ENCODE measurements at places on chromosomes 11 and 22.

GRCh38 chr11:57917632-57918031, 106.0 kb upstream of the OR9Q1 start:
- DNase-seq, result no peak

DNA sequence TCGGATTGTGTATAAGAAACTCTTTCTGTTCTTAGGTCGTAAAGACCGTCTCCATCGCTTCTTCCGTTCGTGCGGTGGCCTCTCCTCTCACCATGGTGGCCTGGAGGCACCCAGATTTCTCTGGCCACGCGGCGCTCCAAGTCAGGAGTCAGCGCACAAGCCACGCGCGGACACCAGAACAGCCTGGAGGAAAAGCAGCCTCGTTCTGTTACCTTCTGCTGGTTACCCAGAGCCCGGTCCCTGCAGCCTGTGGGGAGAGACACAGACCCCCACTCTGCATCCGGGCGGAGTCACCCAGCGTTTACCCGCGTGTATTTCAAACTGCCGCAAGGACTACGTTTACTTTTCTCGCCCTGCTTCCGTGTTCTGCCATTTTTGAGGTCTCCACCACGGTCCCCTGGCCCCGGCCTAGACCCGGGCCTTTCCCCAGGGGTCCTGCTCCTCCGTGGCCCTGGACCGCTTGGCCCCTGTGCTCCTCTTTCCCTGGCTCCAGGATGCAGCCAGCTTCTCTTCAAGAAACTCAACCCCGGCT, 776.1 kb downstream of the BRD1 start:
- DNase-seq, result no peak

GRCh38 chr11:73398132-73398526, 21.9 kb downstream of the RELT start:
- DNase-seq, result no peak

GRCh38 chr11:86061483-86062205, 7.2 kb downstream of the PICALM start:
- no peak for DNase-seq

DNA sequence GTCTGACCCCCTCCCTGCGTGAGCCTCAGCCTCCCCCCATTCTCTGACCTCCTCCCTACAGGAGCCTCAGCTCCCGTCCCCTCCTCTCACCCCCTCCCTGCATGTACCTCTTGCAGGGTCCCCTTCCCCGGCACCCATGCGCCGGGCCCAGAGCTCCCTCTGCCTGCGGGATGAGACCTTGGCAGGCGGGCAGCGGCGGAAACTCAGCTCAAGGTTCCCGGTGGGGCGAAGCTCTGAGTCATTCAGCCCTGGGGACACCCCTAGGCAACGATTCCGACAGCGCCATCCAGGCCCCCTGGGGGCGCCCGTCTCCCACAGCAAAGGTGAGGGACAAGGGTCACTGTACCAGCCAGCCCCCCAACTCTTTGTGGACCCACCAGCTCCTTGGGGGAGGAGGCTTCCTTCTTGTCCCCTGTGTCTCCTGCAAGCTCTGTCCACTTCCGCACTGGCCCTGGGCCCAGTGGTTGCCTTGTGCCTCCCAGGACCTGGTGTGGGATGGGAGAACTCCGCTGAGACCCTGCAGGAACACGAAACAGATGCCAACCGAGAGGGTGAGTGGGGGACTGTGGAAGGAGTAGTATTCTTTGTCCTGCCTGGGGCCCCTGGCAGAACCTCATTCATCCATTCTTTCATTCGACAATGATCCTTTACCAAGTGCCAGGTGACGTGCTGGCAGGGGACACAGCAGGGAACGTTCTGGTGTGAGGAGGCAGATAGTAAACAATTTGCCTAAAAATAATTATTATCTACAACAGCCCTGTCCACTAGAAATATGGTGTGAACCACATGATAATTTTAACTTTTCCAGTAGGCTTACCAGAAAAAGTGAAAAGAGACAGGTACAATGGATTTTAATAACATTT, 3.7 kb upstream of the RPS6KA4 start:
- DNase-seq, result no peak

- peak; percentile 52 for DNase-seq
These were observed 219.6 kb downstream of the C11orf87 start for GRCh38 chr11:109641549-109641948.

DNA sequence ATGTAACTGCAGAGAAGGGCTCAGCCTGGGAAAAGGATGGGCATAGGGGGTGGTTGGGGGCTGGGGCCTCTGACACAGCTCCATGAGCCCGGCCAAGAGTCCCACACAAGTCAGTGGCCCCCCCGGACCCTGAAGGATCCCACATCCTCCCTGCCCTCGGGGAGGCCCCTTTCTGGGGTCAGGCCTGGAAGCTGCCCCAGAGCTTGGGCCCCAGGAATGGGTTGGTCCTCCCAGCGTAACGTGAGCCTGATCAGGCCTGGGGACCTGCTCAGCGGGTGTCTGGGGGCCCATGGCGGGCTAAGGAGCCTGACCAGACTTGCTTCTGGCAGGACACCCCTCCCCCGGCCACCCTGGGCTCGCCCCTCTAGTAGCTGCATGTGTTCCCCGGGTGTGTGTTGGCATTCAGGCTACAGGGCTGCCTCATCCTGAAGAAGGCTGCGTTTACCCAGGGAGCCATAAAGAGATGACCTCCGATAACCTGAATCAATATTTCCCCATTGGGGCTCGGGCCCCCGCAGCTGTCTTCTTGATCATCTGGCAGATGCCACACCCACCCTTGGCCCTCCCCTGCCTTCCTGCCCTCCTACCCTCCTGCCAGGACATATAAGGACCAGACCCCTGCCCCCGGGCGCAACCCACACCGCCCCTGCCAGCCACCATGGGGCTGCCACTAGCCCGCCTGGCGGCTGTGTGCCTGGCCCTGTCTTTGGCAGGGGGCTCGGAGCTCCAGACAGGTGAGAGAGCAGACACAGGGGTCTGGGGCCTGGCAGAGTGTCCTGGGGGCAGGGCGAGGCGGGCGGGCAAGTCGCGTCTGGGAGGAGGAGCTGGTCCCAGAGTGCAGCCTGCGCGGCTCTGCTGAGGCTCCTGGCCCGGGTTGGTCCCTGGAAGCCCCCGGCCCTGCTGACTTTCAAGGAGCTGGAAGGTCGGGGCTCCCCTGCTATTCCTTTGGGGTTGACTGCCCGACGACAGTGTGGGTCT, at the start of gene MUC2:
Gene MUC2, plus strand, starts transcription at position 631 of the 978 bp plus-strand sequence.
- DNase-seq, result peak; percentile 41

GRCh38 chr11:17511571-17511970, 32.6 kb downstream of the USH1C start:
- no peak for DNase-seq

DNA sequence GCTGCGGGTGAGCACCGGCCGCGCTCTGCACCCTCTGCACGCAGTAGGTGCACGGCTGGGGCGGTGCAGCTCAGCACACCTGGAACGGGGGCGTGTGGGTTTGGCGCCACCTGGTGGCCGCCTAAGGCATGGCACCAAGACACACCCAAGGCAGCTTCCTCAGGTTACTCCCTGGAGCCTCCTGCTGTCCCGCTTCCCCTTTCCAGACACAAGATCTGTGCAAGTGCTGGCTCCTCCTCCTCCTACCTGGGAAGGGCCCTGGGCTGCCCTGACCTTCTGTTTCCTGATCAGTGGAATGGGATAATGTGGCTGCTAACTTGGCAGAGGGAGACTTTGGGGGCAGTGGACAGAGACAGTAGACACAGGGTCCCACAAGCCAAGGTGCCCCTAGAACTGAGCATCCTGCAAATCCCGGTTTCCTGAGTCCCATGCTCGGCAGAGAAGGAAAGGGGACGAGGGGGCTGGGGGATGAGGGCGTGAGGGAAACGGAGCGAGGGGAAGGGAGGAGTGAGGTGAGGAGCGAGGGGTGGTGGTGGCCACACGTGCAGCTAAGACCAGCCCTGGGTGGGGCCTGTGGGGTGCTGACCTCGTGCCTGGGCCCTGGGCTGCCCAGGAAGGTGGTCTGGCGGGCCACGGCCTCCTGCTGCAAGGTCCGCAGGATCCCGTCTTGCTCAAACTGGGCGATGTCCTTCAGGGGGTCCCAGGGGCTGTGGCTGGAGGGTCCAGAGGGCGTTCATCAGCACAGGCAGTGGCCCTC, 34.8 kb upstream of the CARS1 start:
- DNase-seq, result peak; percentile 74

GRCh38 chr11:107648242-107648641, 57.3 kb downstream of the ELMOD1 start:
- DNase-seq, result no peak

- DNase-seq, result no peak
These were observed 17.6 kb downstream of the BLID start for GRCh38 chr11:122098261-122098980.

- DNase-seq, result no peak
These were observed 4.9 kb downstream of the NLRX1 start for GRCh38 chr11:119173453-119173852.

DNA sequence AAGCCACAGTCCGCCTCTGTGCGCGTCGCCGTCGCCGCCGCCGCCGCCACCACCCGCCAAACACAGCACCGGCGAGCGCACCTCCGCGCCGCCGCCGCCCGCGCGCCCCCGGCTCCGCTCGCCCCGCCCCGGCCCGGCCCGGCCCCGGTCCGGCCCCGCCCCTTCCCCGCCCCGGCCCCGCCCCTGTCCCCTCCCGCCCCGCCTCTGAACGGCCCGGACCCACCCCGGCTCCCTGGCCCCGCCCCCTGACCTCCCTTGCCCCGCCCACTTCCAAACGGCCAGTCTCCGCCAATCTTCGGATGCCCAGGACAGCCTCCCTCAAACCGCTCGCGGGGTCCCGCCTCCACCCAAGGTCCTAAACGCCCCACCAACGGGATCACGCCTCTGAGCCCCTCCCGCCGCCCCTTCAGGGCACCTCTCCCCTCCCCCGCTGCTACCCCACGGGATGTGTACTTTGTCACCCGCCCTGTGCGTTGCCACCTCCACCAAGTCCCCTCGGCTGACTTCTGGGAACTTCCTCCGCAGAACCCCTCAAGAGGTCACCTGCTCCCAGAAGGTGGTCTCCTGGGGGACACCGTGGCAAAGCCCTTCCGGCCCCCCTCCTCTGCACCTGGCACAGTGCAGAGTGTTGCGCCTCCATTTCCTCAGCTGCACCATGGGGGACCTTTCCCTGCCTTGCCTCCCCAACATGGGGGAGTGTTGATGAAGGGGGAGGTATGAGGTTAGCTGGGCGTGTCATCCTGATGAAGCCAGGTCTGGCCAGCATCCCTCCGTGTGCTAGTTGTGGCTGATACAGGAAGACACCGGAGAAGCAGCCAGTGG, at the start of gene KIAA0930:
Gene KIAA0930, minus strand, starts transcription at position 85 of the 822 bp plus-strand sequence. CDS start 191 bp downstream, outside the sequence.
- peak; percentile 88 for DNase-seq

- DNase-seq, result no peak
These were observed 234.3 kb upstream of the NARS2 start for GRCh38 chr11:78808923-78809322.

DNA sequence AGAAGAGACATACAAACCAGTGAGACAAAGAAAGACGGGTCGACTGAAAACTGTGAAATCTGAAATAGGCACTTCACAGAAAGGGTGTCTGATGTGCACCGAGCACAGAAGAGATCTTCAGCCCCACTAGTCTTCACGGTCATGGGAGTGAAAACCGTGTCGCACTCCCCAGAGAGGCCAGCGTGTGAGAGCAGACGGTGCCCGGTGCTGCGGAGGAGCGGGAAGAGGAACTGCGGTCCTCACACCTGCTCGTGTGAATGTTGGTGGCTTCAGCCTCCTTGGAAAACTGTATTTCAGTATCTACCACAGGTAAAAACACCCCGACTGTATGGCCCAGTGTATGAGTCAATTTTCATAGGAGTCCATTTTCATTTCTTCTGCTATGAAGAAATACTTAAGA, 382.9 kb downstream of the BRD1 start:
- DNase-seq, result no peak

DNA sequence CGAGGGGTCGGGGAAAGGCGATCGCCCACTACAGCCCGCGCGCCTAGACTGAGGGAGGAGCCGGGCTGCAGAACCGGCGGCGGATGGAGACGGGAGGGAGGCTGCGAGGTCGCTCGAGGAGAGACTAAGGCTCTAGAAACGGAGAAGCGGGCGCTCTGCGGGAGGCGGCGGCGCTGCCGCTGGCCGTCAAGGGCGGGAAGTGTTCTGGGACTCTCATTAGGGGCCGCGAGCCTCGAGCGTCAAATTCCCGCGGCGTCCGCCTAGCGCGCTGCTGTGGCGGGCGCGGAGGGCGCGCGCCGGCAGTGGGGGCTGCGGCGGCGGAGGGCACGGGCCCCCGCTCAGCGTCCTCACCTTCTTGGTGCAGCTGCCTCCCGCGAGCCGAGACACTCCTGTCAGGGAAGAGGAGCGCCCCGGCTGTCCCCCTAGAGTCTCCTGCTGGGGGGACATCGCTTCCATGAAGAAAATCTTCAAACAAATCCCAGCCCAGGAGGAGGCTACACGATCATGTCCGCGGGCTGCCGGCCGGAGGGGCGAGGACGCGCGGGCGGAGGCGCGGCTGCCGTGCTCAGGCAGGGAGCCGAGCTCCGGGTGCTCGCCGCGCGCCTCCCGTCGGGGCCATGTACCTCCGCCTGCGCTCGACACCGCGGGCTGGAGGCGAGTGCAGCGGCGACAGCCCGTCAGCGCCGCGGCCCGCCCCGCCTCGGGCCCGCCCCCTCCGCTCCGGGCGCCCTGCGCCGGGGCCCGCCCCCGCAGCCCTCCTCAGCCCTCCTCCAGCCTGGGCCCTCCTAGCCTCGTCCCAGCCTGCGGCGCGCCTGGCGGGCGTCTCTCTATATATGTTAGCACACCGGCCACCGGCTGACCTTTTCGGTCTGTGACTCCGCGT, at the start of gene ARHGAP20:
Gene ARHGAP20, minus strand, starts transcription at position 662 of the 883 bp plus-strand sequence. Its CDS starts 206 bp downstream, at position 456.
- DNase-seq, result peak; percentile 87

- DNase-seq, result no peak
These were observed 8.2 kb downstream of the PDE2A start for GRCh38 chr11:72665911-72666472.

GRCh38 chr11:19306179-19306944, 65.6 kb upstream of the E2F8 start:
- DNase-seq, result no peak

GRCh38 chr11:15599376-15599775, 484.7 kb downstream of the INSC start:
- no peak for DNase-seq

DNA sequence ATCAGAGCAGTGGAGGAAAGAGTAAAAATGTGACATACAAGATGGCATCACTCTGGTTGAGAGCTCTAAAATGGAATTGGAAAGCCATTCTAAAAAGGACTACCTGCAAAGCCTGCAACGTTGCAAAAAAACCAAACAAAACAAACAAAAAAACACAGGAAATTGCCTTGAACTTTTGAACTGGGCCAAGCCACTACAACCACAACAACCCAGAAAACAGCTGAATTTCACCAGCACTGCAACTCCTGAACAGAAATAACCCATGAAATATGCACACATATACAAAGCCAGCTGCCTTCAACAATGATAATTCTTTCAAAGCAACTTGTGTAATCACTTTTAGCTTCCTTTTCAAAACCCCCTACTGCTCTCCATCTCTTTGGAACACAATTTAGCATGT, 326.6 kb upstream of the LRRC4C start:
- no peak for DNase-seq

GRCh38 chr11:100780470-100780869, 93.4 kb downstream of the ARHGAP42 start:
- DNase-seq, result no peak

- DNase-seq, result no peak
These were observed 15.2 kb downstream of the ATXN10 start for GRCh38 chr22:45686836-45687235.

DNA sequence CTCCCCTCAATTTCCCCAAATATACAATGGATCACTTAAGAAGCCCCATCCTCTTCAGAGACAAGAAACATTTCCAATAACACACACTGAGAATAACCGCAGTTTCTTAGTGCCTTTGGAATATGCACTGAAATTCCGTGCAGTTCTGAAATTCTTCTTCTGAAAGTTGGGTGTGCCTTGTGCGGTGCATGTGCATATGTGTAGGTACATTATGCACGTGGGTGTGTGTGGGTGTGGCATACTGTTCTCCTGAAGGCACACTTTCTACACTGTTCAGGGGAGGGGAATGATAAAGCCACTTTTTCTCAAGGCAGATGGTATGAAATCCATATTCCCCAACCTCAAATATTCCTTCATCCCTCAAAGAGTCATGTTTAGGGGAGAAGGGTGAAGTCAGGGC, 1.7 kb downstream of the EXPH5 start:
- DNase-seq, result no peak

All from right forelimb (tissue), 1 donor.